ENCODE measurements at places on chromosomes 5 and 9.
A peak's percentile ranks its signal among the peaks of the same experiment; 100 is the strongest.

GRCh38 chr5:115541611-115542010 lies 3.0 kb downstream of the FEM1C start:
- no peak for DNase-seq

GRCh38 chr5:139514486-139514856 lies 31.9 kb upstream of the STING1 start:
- DNase-seq = no peak

DNA sequence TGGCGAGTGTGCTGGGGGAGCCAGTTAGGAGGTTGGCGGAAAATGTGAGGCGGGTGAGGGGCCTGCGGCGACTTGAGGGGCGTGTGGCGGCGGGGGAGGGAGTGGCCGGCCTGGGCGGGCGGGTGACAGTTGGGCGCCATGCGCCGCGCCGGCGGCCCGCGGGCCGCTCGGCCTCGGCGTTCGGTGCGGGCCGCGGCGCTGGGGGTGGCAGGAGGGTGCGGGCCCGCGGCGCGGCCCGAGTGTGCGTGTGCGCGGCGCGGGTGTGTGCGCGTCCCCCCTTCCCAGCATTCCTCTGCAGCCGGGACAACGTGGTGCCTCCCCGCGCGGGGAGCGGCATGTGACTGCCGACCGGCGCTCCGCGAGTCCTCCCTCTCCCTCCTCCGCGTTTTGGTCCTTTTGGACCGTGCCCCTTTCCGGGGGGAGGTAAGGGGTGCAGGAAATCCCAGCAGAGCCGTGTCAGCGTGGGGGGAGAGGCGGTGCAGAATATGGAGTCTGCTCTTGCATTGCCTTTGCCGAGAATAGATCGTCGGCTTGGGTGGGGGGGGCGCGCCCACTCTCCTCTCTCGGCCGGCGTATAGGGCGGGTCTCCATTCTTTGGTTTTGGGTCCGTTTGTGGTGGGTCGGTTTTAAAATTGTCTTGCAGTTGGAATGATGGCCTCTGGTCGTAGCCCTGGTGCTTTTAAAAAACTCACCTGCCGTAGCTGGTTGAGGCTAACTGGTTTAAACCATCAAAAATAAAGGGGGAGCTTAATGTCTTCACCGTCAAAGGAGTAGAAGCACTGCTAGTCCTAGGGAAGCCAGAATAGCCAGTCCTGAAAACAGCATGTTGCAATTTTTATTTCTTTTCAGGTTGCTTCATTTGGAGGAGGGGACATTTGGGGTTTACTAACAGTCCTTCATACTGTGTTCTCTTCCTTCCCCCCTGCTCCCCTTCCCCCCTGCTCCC lies 2.0 kb downstream of the LARP1 start:
- DNase-seq = peak; percentile 54

DNA sequence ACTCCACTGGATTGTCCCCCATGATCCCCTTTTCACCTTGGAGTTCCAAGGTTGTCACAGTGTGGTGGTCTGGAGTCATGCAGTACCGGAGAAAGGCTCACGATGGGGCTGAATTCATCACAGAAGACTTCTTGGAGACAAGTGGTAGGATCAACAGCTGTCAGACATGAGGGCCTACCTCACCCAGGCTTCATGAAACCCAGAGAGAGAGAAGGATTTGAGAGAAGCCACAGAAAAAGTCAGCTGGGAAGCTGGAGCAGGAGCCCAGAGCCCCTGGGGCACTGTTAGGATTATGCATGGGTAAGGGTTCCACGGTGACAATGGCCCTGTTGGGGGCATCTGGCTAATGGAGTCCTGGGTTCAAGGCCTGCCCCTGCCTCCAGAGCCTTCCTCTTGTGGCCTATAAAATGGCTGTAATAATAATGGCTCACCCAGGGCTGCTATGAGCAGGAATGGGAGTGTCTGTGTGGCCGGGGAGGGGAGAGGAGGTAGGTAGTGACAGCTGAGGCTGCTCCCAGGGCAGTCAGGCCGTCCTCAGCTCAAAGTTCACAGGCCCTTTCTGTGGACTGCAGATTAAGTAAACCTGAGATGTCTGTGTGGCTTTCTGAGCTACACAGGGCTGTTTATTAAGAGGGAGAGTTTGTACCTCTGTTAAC lies 910 bp downstream of the TRIM14 start:
- DNase-seq = peak; percentile 52

GRCh38 chr9:87638292-87638691 lies 87.6 kb upstream of the CTSL start:
- no peak for DNase-seq

GRCh38 chr5:159518371-159518770 lies 188.1 kb upstream of the IL12B start:
- DNase-seq = no peak

GRCh38 chr5:153866176-153866575 lies 172.5 kb downstream of the FAM114A2 start:
- no peak for DNase-seq

DNA sequence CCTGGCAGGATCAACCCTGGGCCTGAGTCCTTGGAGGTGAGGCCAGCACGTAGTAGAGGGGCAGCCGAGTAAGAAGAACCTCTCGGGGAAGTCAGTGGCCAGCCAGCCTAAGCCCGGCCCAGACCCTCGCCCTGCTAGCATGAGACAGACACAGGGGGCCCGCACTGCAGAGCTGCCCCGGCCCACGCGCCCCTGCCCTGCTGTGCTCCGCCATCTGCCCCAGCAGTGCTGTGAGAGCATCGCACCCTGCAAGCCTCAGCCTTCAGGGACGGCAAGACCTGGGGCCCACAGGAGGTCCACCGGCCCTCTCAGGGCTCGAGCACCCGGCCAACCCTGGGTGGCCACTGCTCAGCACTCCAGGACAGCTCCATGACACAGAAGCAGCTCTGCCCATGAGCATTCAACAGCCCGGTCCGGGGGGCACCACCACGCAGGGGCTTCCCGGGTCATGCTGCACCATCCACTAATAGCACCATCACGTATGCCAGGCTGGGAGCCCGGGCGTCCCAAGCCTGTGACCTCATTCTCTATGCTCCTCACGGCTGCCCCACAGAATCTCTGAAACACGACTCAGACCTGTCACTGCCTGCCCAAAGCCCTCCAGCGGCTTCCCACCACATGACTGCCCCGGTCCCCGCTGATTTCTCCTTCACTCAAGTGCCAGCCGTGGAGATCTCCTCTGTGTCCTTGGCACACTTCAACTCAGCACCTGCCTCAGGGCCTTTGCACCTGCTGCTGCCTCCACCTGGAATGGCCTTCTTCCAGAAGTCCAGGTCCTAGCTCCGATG lies 38.1 kb downstream of the ADAMTS2 start:
- DNase-seq = no peak

DNA sequence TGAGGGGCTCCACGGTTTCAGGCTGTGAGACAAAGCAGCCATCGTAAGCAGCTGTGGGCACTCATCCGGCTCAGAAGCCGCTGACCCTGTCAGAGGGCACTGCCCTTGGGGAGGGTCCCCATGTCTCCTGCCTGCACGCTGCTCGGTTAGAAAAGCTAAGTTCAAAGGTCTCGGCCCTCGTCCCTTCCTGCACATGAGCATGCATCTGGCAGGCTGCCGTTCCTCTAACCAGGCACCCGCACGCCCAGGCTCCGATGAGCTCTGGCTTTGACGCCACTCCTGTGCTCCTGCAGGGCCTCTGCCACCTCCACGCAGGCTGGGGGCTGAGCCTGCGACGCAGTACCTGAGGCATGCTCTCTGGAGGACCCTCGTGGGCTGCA lies 51.3 kb downstream of the NKD2 start:
- no peak for DNase-seq

GRCh38 chr9:22449719-22450118 lies 3.1 kb downstream of the DMRTA1 start:
- DNase-seq = no peak

DNA sequence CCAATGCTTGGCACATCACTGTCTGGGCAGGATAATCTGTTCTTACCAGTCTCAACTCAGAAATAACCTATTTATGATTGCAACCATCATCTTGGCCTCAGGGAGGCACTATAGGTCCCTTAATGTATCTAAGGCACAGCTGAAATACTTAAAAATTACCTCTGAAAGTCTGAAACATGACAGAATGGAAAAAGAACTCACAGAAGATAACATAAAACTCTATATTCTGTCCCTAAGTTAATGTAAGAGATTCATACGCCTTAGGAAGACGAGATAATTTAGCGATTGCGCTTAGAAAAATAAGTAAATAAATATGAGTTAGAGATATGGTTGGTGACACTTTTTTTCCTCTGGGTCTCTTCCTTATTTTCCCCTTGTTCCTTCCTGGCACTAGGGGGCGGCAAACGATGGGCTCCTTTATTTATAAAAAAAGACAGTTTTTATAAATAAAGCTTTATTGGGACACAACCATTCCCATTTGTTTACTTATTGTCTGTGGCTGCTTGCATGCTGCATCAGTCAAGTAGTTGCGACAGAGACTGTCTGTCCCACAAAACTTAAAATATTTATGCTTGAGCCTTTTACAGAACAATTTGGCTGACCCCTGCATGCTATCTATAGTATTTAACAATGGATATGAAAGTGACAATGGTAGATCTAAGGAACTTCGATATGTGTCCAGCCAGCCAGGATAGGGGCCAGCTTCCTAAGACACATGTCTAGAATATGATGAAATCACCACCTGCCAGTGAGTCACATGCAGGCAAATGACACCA lies 79.6 kb downstream of the PDE4D start:
- peak; percentile 87 for DNase-seq

GRCh38 chr9:136518623-136519022 lies 27.2 kb downstream of the NOTCH1 start:
- no peak for DNase-seq

- DNase-seq = no peak
Observed at GRCh38 chr9:9783711-9784110, 829.1 kb downstream of the PTPRD start.

GRCh38 chr5:15004506-15004905 lies 132.9 kb upstream of the ANKH start:
- DNase-seq = no peak

Measured in SJCRH30 (cell line).